ENCODE measurements at places on chromosomes 1 and 21.
A peak's percentile ranks its signal among the peaks of the same experiment; 100 is the strongest.

DNA sequence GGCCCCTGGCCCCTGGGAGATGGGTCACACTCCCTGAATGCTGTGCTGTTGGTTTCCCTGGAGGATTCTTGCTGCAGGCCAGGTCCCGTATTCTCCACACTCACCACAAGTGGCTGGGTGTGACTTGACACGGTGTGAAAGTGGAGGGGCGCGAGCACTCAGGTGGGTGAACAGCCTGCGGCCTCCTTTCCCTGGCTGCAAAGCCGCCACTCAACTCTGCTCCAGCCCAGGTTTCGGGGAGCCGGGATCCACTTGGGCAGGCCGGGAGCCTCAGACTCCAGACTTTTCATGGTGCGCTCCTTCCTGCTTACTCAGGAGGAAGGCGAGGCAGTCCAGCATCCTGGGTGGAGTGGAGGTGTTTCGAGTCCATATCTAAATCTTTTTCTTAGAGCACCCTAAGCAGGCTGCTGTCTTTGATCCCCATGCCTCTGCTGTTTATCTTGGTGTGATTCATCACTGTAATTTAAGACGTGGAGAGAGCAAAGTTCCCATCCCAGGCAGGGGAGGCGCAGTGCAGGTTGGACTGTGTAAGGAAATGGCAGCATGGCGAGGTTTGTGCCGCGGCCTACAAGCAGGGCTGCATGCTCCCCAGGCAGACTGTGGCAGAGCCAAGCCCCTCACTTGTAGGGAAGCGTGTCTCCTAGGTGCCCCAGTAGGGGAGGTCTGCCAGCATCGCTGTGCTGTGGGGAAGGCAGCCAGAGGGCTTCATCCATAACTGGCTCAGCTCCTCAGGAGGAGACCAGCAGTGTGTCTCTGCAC, 29.6 kb downstream of the VANGL1 start:
- no peak for DNase-seq

- DNase-seq = no peak
Observed at GRCh38 chr1:48017716-48018115, 20.5 kb upstream of the TRABD2B start.

DNA sequence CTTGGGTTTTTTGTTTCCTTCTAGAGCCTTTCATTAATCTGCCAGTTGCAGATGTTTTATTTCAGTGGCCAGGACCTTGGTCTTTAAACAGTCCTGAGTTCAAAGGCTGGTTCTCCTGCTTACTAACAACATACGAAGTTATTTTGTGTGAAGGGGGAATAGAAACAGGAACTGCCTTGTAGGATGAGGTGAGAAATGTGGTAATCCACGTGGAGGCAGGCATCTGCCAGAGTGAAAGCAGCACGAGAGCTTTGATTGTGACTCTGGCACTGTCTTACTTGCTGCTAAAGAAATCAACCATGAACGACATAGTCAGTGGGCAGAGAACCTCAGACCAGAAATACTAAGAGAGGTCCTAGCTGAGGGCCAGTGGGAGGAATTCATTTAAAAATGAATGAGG, 30.4 kb downstream of the TMEM63A start:
- DNase-seq = peak; percentile 48

DNA sequence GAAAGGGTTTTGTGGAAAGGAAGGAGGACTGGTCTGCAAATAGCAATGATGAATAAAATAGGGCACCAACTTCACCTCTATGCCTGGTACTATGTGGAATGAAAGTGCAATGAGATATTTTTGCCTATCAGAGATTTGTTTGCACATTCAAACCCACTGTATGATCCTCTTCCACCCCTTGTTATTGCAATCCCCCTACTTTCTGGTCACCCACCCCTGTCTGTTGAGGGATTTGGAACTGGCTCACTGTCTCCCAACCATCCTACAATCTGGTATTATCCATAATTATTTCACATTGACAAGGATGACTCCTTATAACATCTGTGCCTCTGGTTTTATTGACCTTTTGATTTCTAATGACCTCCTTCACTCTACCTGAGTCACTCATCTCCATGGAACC, 42.4 kb downstream of the CD55 start:
- no peak for DNase-seq

- DNase-seq = no peak
Observed at GRCh38 chr1:162587347-162587746, 25.8 kb downstream of the UAP1 start.

GRCh38 chr21:34289856-34290255, 74.0 kb upstream of the KCNE2 start:
- no peak for DNase-seq

- no peak for DNase-seq
Observed at GRCh38 chr1:23979387-23979880, 693 bp downstream of the SRSF10 start.

- no peak for DNase-seq
Observed at GRCh38 chr1:82268826-82269225, 468.1 kb downstream of the ADGRL2 start.

- no peak for DNase-seq
Observed at GRCh38 chr1:172515927-172516326, 17.0 kb upstream of the SUCO start.

DNA sequence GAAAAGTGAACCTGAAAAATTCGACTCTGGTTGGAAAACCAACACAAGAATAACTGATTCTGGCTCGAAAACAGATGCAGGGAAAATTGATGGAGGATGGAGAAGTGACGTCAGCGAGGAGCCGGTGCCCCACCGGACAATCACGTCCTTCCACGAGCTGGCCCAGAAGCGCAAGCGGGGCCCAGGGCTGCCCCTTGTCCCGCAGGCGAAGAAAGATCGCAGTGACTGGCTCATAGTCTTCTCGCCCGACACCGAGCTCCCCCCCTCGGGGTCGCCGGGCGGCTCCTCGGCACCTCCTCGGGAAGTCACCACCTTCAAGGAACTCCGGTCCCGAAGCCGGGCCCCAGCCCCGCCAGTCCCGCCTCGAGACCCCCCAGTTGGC, 1.9 kb downstream of the RUSC1 start:
- DNase-seq = no peak

- no peak for DNase-seq
Observed at GRCh38 chr21:15023776-15024175, 41.0 kb downstream of the NRIP1 start.

GRCh38 chr1:241130881-241131280, 226.1 kb downstream of the RGS7 start:
- no peak for DNase-seq

DNA sequence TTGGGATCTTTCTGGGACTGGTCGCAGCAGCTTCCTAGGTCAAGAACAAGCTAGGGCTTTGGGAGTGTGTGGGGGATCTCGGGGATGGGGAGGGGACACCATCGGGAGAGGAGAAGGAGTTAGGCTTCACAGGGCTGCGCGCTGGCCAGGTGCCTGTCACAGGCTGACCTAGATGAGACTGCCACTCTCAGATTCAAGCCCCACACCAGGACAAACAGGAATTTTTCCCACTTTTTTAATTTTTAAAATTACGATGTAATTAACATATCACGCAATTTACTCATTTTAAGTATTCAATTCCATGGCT, 180.6 kb downstream of the CAMTA1 start:
- no peak for DNase-seq

GRCh38 chr1:201014816-201015200, 8.7 kb downstream of the KIF21B start:
- no peak for DNase-seq

- no peak for DNase-seq
Observed at GRCh38 chr1:86640161-86640670, 64.2 kb upstream of the SH3GLB1 start.

DNA sequence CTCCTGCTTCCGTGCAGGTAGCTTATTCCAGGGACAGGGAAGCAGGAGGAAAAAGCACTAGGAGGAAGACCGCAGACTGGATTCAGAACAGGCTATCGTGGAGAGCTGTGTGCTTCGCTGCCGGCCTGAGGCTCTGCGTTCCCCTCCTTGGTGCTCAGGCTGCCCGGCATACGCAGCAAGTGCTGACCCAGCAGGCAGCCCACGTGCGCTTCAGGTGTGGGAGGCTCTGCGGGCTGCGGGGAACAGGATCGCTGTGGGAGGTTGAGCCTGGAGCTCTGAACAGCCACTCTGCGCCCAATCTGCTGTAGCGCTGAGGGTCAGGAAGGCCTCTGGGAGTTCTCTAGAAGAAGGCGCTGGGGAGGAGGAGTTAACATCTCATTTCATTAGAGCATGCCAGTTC, 27.9 kb downstream of the DOP1B start:
- DNase-seq = no peak

DNA sequence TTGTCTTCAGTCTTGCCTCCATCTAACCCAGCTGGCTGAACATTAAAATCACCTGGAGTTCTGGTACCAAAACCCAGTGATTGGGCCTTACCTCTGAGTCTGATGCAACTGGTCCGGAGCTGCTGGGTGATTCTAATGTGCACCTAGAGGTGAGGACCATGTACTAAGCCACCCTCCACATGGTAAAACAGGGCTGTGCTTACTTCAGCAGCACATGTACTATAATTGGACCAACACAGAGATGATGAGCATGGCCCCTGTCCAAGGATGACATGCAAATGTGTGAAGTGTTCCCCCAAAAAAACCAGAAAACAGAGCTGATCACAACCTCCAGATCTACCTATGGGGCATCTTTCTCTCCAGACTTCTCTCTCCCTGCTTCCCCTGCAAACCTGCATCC, 37.0 kb downstream of the ELK4 start:
- no peak for DNase-seq

DNA sequence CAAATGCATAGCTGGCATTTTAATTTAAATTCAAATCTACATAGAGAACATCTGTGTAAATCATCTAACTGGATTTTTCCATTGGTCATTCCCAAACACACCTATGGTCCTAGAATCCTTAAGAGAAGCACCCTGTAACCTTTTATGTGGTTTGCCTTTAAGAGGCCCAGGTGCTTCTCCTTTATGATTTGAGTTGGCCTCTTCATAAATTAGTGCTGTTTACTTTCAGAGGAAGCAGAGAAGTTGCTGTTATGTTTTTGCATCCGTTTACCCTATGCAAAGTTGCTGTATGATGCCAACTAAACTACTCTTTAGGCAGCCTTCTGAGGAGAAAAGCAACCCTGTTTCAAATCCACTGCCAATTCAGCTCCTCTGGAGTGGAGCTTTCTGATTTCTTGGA, 193.8 kb downstream of the HS2ST1 start:
- no peak for DNase-seq

Data from GM12864 (cell line).